ENCODE measurements at places on chromosomes 5 and 9. TPM values are rescaled to one million over a fixed set of nuclear protein-coding genes. Genes with fewer than 3 reads are reported as not detected.

The SHOC1 gene
- 0.40 TPM for total RNA-seq

The MLLT3 gene
- total RNA-seq, result 43.1 TPM

The PCDHGA4 gene
- 7.0 TPM for total RNA-seq

The FOXD1 gene
- 0.37 TPM for total RNA-seq

The MARCOL gene
- not detected for total RNA-seq

Data from lung (tissue), 17 donors.